ENCODE measurements at places on chromosomes 16 and 17. TPM values are rescaled to one million over a fixed set of nuclear protein-coding genes. Genes with fewer than 3 reads are reported as not detected.

- no peak for DNase-seq
Measured at GRCh38 chr16:54489225-54490111, 202.9 kb upstream of the IRX3 start.

DNA sequence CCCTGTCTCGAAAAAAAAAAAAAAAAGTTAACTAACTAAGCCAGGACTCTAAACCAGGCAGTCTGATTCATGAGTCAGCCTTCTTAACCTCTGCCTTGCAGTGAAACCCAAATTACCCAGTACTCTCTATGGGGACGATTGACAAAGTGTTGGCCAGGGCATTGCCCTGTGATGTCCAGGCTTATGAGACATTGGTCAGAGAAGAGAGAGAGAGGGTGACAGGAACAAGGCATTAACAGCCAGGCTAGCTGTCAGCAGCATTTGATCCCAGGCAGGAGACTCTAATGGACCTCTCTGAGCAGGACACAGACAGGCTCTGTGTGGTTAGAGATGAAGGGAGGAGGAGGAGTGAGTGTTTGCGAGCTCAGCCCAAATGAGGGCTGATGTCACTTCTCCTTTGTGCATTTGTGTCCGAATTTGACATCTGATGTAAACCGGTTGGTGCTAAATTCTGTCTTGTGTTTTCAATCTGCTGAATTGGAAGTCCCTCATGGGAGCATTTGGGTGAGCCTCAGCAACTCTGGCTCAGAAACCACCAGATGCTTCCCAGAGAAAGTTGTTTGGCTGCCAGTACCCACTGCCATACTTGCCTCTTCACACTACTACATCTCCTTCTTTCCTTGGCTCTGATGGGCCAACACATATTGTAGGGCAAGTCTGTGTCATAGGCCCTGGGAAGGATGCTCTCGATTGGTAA, 4.3 kb upstream of the MYL4 start:
- no peak for DNase-seq

WSCD1 gene
- 8.0 TPM for total RNA-seq

- DNase-seq = no peak
Measured at GRCh38 chr17:30323895-30324319, 9.9 kb downstream of the TMIGD1 start.

GRCh38 chr17:41492351-41492750, 2.6 kb upstream of the KRT36 start:
- peak; percentile 48 for DNase-seq

DNA sequence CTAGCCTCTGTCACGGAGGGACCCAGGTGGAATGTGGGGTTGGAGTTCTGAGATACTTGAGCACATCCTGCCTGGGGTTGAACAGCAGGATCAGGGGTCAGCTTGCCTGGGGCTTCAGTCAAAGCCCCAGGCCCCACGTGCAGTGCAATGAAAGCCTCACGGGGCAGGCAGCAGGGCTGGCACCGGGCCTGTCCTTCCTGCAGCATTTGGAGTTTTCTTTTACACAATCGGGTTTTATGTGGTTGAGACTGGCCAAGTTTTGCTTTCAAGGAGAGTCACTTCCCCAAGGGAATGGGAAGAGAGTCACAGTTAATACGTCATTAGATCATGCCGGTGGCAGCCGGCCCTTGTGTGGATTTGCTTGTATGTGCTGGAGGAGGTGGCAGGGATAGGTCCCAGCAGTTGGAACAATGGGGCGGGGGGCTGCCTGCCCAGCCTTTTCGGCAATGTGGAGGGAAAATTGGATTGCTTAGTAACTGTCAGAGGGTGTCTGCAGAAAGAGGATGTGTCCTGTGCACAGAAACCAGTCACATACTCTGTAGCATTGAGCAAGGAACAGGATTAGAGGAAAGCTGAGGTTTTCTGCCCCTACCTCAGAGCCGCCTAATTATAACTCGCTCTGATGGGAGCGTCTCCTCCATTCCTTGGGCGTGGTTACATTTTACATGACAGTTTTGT, 4.5 kb downstream of the RMI2 start:
- peak; percentile 86 for DNase-seq

DNA sequence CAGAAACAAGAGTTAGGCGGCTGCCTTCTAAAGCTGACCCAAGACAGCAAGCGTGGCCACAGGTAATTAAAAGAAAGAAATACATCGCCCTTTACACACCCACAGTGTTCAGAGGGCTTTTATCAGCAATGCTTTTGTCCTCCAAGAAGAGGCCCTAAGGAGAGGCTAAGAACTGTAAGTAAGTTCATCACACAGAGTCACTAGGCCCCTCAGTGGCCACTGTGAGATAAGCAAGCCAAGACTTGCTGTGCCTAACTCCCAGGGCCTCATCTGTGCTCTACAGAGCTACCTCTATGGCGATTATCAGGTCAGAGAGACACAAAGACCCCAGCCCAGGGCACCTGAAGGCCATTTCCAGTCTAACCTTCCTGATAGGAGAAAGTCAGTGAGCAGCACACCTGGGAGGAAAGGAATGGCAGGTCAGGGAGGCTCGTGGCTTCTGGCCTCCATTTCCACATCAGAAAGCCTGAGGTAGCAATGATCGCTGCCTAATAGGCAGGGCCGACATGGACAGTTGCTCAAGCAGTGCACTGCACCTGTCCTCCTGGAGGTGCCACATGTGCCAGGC, 545.2 kb upstream of the CDH11 start:
- no peak for DNase-seq

XYLT1 gene
- 15.0 TPM for total RNA-seq

- DNase-seq = no peak
Measured at GRCh38 chr17:28969706-28970393, 18.5 kb upstream of the PHF12 start.

DNA sequence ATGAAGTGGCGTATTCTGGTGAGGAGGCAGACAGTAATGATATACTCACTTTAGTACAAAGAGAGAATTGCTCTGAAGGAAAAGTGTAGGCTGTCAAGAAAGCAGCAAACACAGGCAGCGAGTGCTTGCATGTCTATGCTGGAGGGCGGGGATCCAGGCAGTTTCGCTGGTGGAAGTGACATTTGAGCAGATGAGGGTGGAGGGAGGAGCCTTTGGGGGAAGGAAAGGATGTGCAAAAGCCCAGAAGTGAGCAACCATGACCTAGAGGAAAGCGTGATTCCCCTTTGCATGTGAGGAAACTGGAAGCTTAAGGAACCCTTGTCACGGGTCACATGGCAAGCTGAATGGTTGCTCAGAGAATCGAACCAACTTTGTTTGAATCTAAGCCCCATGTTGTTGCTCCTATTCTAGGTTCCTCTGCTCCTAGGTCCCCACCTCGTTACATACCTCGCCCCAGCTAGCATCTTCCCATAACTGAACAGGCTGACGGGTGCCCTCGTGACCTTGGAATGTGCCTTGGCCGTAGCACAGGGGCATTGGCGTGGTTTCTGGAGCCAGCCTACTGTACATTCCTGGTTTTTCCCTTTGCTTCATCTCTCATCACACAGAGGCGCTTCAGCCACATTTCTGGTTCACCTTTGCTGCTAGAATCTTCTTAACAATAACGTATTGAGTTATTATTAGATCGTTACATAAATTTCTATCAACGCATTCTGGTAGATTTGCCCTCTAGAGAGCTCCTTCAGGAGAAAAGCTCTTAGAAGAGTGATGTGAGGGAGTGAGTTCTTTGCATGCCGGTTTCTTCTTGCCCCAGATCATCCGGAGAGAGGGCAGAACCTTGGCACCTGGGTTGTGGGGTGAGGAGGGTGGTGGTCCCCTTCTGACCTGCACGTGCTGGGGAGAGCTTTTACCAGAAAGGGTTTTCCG, 191.8 kb downstream of the SNX29 start:
- DNase-seq = no peak

DNA sequence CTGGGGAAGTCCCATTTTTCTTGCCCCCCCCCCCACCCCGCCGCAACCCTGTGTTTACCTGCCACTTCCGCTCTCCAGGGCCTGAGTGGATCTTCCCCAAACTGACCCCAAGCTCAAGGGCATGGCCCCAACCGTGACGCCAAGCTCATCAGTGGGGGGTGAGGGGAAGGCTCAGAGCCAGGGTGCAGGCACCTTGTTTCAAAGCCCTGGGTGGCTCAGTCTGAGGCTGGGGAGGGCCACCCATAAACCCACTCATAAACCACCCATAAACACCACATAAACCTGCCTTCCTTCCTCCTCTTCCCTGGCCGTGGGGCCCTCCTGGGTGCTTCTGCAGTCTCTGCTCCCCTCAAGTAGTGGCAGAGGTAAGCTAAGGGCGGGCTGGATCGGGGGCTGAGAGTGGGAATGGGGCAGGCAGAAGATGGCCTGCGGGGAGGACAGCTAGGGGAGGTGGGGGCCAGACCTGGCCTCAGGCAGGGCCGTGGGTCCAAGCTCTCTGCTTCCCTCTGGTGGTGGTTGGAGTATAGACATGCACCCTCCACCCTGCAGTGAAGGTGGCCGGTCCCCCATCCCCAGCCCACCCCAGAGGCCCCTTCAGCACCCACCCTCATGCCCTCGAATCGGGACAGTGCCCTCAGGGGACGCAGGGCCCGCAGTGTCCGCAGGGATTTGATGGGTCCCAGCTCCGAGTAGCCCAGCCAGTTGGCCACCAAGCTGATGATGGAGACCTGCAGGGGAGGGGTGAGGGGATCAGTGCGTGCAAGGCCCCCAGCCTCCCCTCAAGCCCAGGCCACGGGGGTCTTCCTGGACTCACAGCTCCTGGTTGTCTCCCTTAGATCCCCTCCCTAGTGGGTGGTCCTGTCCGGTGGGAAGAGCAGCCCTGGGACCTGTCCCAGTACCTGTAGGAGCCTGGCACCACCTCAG, 14.6 kb upstream of the CD79B start:
- DNase-seq = no peak

DNA sequence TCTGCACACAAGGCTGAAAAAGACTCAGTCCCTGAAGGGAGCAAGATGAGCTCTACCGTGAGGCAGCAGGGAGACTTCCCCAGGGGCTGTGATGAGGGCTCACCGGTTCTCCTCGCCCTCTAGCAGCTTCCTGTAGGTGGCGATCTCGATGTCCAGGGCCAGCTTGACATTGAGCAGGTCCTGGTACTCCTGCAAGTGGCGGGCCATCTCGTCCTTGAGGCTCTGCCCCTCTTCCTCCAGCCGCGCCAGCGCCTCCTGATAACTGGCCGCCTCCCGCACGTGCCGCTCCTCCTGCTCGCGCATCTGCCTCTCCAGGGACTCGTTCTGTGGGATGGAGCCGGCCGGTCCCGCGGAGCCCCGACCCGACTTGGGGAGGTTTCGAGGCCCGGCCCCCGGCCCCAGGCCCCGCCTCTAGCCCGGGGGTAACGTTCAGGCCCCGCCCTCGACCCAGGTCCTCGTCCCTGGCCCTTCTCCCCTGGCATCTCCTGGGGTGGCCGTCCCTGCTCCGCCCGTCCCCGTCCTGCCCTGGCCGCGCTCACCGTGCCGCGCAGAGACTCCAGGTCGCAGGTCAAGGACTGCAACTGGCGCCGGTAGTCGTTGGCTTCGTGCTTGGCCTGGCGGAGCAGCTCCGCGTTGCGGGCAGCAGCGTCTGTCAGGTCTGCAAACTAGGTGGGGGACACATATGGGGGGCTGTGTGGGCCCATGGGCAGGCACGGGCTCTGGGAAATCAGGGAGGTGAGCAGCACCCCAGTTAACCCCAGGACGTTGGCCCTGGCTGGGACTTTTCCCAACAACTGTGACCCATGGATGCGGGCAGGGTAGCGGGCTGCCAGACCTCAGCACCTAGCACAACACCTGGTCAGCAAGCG, 3.9 kb downstream of the GFAP start:
- DNase-seq = peak; percentile 75

All from aorta (tissue), 5 donors.